CD4-positive, alpha-beta memory T cell (primary cell): ENCODE measurements at places on chromosomes 3 and 15. TPM values are rescaled to one million over a fixed set of nuclear protein-coding genes. Genes with fewer than 3 reads are reported as not detected.
A peak's percentile ranks its signal among the peaks of the same experiment; 100 is the strongest.

GRCh38 chr3:11553436-11554235, 90.1 kb downstream of the VGLL4 start:
- H3K4me3 ChIP-seq, result no peak overlapping the region
- H3K36me3 ChIP-seq, result peaks cover 9% of the 10 kb centered on the region
- no peaks in the 10 kb centered on the region for H3K27me3 ChIP-seq
- H3K27ac ChIP-seq, result no peak overlapping the region
- DNase-seq, result no peak
- H3K4me1 ChIP-seq, result no peaks in the 10 kb centered on the region

DNA sequence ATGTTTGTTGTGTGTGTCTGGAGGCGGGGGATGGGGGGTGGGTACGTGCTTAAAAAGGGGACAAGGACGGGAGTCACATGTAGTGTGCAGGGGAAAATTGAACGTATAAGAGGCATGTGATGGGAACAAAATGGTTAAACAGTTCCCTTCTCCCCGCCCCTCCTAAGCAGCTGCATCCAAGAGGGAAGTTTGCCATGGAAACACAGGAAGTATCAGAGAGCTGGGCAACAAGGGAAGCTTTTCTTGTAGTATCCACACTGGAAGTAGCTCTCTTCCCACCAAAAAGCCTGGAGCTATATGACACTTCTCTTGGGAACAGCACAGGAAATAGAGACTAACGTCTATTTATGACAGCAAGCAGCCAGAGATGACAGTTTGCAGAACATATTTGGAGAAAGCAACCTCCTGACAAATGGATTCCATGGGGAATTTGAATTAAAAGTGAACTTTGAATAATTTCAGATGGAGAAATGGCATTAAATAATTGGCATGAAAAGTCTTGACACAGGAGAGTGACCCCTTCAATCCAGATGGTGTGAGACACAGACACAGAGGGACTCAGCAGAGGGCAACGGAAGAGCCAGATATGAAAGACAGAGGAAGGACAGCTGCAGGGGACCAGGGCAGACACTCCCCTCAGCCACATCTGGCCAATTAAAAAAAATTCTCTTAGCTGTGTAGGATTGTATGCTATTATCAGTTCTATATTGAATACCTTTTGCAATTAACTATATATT, 294.2 kb upstream of the TBL1XR1 start:
- H3K4me3 ChIP-seq, result no peak overlapping the region
- H3K36me3 ChIP-seq, result no peaks in the 10 kb centered on the region
- no peaks in the 10 kb centered on the region for H3K27me3 ChIP-seq
- DNase-seq, result no peak
- H3K27ac ChIP-seq, result no peak overlapping the region
- no peaks in the 10 kb centered on the region for H3K4me1 ChIP-seq

DNA sequence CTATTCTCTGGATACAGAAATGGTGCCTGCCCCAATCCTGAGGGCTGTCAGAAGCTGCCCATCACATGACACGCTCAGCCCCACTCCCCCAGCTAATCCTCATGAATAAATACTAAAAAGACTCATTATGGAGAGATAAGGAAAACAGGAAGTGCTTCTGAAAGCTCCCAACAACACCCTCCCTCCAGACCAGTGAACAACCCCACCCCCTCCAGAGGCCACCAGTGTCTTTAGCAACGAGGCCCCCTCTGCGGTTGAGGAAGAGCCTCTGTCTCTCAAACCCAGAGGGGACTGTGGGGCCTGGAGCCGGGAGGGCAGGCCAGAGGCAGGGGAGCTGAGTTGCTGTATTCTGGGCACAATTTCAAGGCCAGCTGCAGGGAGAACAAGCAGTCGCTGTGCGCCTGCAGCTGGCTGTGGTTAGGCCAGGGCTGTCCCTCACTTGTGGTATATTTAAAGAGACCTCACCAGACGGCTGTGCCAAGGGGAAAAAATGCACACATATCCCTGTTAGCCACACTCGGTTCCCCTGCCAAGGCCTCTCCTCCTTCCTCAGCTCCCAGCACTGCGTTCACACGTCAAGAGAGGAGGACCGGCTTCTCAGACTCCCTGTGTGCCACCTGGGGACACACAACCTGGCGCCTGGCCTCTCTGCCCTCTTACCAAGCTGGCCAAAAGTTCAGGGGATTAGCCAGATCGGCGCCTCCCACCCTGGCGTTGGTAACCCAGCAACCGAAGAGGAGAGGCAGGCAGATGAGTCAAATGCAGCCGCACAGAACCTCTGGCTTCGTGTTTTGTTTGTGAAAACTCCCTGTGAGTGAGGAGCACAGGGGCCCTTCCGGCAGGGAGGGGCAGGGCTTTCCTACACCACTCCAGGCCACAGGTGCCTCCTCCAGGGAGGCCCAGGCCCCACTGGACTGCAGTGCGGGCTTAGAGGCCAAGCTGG, 101.2 kb upstream of the ETV5 start:
- no peak for DNase-seq
- H3K27ac ChIP-seq, result no peak overlapping the region
- no peaks in the 10 kb centered on the region for H3K4me1 ChIP-seq

- no peaks in the 10 kb centered on the region for H3K27me3 ChIP-seq
- H3K27ac ChIP-seq, result no peak overlapping the region
- H3K4me3 ChIP-seq, result no peak overlapping the region
- H3K36me3 ChIP-seq, result no peaks in the 10 kb centered on the region
Observed at GRCh38 chr3:195727606-195728195, 6.9 kb downstream of the MUC20 start.

DNA sequence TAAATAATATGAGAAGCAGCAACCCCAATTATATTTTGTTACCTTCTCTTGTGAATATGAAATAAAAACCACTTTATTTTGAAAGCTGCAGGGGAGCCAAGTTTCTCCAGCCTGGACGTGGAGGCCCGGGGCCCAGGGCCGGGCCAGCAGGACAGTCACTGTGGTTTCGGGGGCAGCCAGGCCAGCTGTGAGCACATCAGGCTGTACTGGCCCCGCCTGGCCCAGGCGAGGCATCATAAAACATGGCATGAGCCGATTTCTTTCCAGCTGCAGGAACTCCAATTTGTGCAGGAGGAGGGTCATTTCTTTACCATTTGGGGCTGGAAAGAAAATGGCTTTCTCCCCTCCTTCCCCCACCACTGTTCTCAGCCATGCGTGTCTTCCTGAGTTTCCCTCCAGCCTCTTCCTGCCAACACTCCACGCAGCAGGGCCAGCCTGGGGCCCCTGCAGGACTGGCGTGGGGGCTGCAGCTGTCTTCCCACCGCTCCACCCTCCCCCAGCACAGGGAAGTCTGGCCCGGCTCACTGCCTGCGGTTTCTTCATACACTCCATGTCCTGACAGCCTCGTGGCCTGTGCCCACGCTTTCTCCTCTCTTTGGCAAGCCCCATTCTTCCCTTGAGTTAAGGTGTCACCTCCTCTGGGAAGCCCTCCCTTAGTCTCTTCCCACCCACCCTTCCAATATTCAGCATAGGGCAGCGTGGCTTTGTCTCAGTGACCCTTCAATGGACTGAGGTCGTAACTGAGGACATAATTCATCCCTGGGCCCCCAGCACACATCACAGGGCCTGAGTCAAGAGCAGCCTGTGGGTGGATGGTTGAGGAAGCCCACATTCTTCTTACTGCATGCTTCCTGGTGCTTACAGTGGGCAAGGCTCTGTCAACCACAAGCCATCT, 135.8 kb downstream of the CHSY1 start:
- no peak for DNase-seq
- H3K27me3 ChIP-seq, result no peaks in the 10 kb centered on the region
- no peaks in the 10 kb centered on the region for H3K36me3 ChIP-seq
- no peak overlapping the region for H3K27ac ChIP-seq
- no peaks in the 10 kb centered on the region for H3K4me1 ChIP-seq
- H3K4me3 ChIP-seq, result no peak overlapping the region

- H3K27ac ChIP-seq, result no peak overlapping the region
- DNase-seq, result no peak
- H3K4me3 ChIP-seq, result no peak overlapping the region
- H3K27me3 ChIP-seq, result no peaks in the 10 kb centered on the region
Observed at GRCh38 chr3:106329521-106329920, 460.7 kb upstream of the CBLB start.

GRCh38 chr15:81106560-81106959, 27.5 kb upstream of the CFAP161 start:
- no peak overlapping the region for H3K4me3 ChIP-seq
- DNase-seq, result peak; percentile 30
- H3K4me1 ChIP-seq, result no peaks in the 10 kb centered on the region
- H3K27ac ChIP-seq, result no peak overlapping the region
- H3K27me3 ChIP-seq, result no peaks in the 10 kb centered on the region
- H3K36me3 ChIP-seq, result no peaks in the 10 kb centered on the region

- peaks cover 16% of the 10 kb centered on the region for H3K36me3 ChIP-seq
- H3K27ac ChIP-seq, result no peak overlapping the region
- H3K27me3 ChIP-seq, result no peaks in the 10 kb centered on the region
- no peak overlapping the region for H3K4me3 ChIP-seq
- DNase-seq, result no peak
Observed at GRCh38 chr15:55334997-55335396, 16.0 kb downstream of the PIGB start.

- H3K27ac ChIP-seq, result no peak overlapping the region
- H3K4me3 ChIP-seq, result no peak overlapping the region
- H3K36me3 ChIP-seq, result no peaks in the 10 kb centered on the region
- DNase-seq, result no peak
Observed at GRCh38 chr3:36305929-36306520, 74.3 kb upstream of the STAC start.

- DNase-seq, result no peak
- no peaks in the 10 kb centered on the region for H3K27me3 ChIP-seq
- H3K4me3 ChIP-seq, result no peak overlapping the region
- H3K4me1 ChIP-seq, result peaks cover 13% of the 10 kb centered on the region
- H3K27ac ChIP-seq, result no peak overlapping the region
Observed at GRCh38 chr15:66725464-66725785, 23.4 kb downstream of the SMAD6 start.

DNA sequence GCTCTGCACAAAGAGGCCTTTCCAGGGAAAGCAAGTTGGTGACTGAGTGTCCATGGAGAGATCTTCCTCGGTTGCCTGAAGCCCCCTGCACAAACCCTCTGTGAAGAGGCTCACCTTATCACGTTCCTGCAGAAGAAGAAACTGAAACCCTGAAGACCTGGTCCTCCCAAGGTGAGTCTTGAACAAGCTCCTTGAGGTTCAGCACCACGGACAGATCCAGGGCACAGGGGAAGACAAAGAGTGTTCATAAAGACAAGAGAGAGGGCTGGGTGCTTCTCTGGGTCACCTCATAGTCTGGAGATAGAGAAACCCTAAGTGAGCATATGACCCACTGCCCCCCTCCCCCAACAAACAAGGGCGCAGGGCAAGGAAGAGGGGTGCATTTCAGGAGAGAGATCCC, 21.7 kb upstream of the TBC1D21 start:
- no peak overlapping the region for H3K27ac ChIP-seq
- H3K4me1 ChIP-seq, result no peaks in the 10 kb centered on the region
- H3K27me3 ChIP-seq, result peaks cover 8% of the 10 kb centered on the region
- H3K4me3 ChIP-seq, result no peak overlapping the region
- H3K36me3 ChIP-seq, result no peaks in the 10 kb centered on the region

- no peaks in the 10 kb centered on the region for H3K4me1 ChIP-seq
- no peaks in the 10 kb centered on the region for H3K36me3 ChIP-seq
- no peaks in the 10 kb centered on the region for H3K27me3 ChIP-seq
- H3K4me3 ChIP-seq, result no peak overlapping the region
- H3K27ac ChIP-seq, result no peak overlapping the region
Observed at GRCh38 chr15:57575363-57575762, 16.3 kb upstream of the MYZAP start.

DNA sequence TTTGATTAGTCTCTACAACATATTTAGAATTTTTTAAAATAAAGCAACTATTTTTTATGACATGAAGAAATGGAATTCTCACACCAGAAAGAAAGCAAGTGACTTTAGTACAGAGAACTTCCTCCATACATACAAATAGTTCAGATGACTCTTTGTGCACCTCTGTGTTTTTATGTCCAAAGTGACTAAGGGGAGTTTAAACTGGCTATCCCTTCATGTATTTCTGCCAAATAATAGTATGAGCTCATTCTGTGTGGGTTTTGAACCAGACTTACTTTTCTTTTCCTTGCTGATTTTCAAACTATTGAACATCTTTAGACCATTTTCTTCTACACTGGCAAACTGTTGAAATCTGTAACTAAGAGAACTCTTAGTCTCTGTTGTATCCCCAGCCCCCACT, 196.3 kb downstream of the EPHA3 start:
- H3K36me3 ChIP-seq, result no peaks in the 10 kb centered on the region
- no peaks in the 10 kb centered on the region for H3K27me3 ChIP-seq
- no peak for DNase-seq
- H3K4me1 ChIP-seq, result no peaks in the 10 kb centered on the region

DNA sequence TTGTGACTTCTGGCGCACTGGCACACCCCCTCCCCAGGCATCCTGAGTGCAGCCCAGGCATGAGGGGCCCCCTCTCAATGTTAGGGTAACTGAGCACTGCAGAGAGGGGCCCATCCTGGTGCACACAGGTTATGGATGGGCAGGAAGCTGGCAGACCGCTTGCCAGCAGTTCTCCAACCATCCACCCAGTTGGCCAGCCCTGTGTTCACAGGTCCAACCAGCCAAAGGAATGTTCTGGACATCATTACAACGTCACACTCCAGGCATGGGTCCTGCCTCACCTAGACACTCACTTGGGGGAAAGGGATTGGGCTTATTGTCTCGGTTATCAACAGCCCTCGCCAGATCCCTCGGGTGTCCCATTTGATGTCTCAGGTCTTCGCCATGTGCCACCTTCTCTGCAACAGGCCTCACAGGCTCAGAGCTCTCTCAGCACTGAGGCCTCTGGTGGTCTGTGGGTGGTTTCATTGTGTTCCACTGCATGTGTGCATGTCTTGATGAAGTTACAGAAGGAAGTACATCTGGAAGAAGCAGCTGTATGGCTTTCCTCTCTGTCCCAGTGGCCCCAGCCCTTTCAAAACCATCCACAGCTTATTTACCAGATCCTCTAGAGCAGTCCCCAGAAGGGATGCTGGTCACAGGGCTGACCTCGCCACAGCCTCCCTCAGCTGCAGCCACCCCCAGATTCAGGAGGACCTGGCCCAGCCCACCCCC, 23.7 kb downstream of the ADCY5 start:
- H3K36me3 ChIP-seq, result no peaks in the 10 kb centered on the region
- no peak overlapping the region for H3K4me3 ChIP-seq
- H3K4me1 ChIP-seq, result no peaks in the 10 kb centered on the region
- no peak overlapping the region for H3K27ac ChIP-seq
- H3K27me3 ChIP-seq, result no peaks in the 10 kb centered on the region

GRCh38 chr3:133412183-133413132, 12.6 kb downstream of the BFSP2 start:
- no peak for DNase-seq
- H3K4me1 ChIP-seq, result peaks cover 5% of the 10 kb centered on the region
- H3K36me3 ChIP-seq, result no peaks in the 10 kb centered on the region
- H3K4me3 ChIP-seq, result no peak overlapping the region

- no peak overlapping the region for H3K27ac ChIP-seq
- no peak overlapping the region for H3K4me3 ChIP-seq
- no peaks in the 10 kb centered on the region for H3K36me3 ChIP-seq
- H3K27me3 ChIP-seq, result no peaks in the 10 kb centered on the region
Observed at GRCh38 chr3:50665081-50665840, 9.5 kb upstream of the DOCK3 start.

The CNTN6 gene
- not detected for total RNA-seq

The PARP6 gene
- total RNA-seq, result 111 TPM
